ENCODE measurements at places on chromosomes 1 and 21. TPM values are rescaled to one million over a fixed set of nuclear protein-coding genes. Genes with fewer than 3 reads are reported as not detected.

SGIP1 gene
- polyA plus RNA-seq = 0.13 TPM

SLC44A3 gene
- 0.28 TPM for polyA plus RNA-seq

CLEC20A gene
- polyA plus RNA-seq = 3.6 TPM

LY9 gene
- 38.4 TPM for polyA plus RNA-seq

SLC9C2 gene
- polyA plus RNA-seq = 0.07 TPM

IFI44L gene
- 15.9 TPM for polyA plus RNA-seq

TMPRSS15 gene
- not detected for polyA plus RNA-seq

ADORA1 gene
- 0.37 TPM for polyA plus RNA-seq

KRTAP7-1 gene
- polyA plus RNA-seq = not detected

OR2M3 gene
- not detected for polyA plus RNA-seq

RIPK4 gene
- 0.02 TPM for polyA plus RNA-seq

LCE1B gene
- polyA plus RNA-seq = not detected

All from spleen (tissue), 13 donors.